Brain microvascular endothelial cell (primary cell): ENCODE measurements at places on chromosomes 3 and 15.

DNA sequence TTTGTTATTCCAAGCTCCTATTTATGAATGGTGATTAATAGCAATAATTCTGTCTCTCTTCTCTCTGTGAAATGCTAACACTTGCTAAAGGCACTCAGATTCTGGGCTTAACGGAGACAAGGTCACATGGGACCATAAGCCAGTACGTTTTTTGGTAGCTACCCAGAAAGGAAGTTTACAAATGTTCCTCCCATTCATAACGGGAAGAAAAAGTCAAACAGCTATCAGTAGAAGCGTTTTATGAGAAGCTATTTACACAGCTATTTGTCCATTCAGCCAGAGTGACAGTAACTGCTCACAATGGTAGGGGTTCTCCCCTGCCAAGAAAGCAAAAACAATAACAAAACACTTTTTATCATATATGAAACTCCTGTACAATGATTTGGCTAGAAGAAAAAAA lies 51.5 kb downstream of the ZMAT3 start:
- no peak for DNase-seq

DNA sequence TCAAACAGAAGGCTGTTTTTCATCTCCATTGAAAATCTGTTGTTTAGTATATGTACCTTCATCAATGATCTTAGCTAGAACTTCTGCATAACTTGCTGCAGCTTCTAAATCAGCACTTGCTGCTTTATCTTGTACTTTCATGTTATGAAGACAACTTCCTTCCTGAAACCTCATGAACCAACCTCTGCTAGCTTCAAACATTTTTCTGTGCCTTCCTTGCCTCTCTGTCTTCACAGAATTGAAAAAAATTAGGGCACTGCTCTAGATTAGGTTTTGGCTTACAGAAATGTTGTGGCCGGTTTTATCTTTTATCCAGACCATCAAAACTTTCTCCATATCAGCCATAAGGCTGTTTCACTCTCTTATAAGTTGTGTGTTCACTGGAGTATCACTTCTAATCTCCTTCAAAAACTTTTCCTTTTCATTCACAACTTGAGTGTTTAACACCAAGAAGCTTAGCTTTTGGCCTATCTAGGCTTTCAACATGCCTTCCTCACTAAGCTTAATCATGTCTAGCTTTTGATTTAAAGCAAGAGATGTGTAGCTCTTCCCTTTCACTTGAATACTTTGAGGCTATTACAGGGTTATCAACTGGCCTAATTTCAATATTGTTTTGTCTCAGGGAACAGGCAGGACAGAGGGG lies 78.6 kb downstream of the IGSF11 start:
- no peak for DNase-seq

GRCh38 chr15:45114076-45114750 lies at the start of the genes DUOX2 and DUOXA2:
DUOX2 (minus strand) TSS chr15:45114172; CDS start chr15:45113411, 761 bp downstream.
DUOXA2 (plus strand) TSS chr15:45114326; CDS start chr15:45114606, 280 bp downstream.
- DNase-seq, result no peak

DNA sequence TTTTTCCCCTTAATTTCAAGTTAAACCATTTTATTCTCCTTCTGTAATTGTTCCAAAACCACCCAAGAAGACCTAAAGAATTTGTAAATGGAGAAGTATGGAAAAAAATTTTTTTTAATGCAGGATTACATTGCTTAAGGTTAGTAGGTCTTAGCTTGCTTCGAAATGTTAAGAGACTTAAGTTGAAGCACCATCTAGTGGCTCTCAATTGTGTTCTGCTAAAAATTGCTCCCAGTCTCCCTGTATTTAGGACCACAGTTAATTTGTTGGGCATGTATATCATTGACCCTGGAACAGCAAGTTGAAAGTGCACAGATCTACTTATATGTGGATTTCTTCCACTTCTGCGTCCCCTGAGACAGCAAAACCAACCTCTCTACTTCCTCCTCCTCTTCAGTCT lies 32.4 kb downstream of the CD200R1L start:
- DNase-seq, result peak; percentile 61

- peak; percentile 81 for DNase-seq
These were observed 8.8 kb upstream of the ELP6 start for GRCh38 chr3:47522082-47522987.

GRCh38 chr15:41666353-41666920 lies 6.2 kb downstream of the MGA start:
- DNase-seq, result no peak

DNA sequence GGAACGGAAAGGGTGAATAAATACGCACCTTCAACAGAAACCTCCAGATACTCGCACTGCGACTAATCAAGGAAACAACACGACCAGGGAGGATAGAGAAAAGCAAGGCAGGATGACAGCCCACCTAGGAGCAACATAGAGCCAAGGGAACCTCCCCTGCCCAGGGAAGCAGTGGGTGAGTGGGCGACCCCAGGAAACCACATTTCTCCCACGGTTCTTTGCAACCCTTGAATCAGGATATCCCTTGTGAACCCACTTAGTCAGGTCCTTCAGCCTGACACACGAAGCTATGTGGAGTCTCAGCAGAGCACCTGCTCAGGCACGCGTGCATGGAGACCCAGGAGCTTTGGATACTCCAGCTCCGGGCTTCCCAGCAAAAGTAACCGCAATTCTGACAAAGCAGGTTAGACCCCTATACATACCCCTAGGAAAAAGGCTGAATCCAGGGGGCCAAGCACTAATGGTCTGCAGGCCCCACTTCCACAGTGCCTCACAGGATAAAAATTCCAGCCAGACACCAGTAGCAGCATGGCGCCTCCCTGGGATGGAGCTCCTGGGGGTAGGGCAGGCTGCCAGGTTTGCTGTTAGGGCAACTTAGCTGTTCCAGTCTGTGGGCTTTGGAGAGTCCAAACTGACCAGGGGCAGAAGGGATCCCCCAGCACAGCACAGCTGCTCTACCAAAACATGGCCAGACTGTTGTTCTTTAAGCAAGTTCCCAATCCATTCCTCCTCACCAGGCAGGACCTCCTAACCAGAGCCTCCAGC lies 38.4 kb upstream of the PXYLP1 start:
- DNase-seq, result no peak

GRCh38 chr3:186456731-186457191 lies 87.4 kb downstream of the CRYGS start:
- no peak for DNase-seq

- DNase-seq, result no peak
These were observed 1214.8 kb downstream of the NSUN3 start for GRCh38 chr3:95277613-95278012.

GRCh38 chr15:94231723-94232468 lies 535 bp downstream of the MCTP2 start:
- DNase-seq, result no peak

DNA sequence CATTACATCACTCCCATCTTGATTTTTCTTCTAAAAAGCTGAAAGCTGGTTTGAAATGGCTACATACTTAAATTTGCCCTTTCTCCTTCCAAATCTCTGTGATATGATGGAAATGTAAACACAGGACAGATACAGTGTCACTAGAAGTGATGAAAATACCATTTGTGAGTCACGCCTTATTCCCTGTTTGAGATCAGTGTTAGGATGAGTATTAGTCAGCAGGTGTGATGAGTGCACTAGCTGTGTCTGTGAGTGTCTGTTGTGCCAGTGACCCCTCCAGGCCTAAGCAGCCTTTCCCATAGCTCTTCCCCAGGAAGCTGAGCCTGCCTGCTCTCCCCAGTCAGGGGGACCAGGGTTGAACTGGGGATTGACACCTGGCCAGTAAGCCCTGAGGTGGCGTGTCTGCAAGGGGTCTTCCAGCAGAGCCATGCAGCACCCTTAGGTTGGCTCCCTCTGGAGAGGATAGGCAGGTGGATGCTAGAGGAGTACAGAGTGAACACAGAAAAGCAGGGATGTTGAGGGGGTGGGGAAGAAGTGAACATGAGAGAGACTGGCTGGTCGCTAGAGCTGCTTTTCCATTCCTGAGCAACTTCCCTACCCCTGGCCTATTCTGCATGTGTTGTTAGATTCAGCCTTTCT lies 92.0 kb downstream of the PDE8A start:
- peak; percentile 22 for DNase-seq

DNA sequence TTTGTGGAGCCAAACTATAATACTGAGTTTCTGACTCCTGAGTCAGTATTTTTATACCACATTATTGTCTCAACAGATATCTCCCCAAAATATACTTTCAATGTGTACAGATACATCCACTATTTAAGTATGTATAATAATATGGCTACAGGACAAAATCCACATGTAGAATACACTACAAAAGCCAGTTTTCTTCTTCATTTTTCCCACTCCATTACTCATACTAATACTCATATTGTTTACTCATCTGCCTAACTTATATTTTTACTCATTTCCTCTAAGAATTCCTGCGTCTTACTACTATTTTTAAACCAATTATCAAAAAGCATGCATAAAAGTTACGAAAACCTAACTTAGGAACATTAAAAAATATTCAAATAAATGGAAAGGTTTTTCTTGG lies 440.8 kb downstream of the ZNF385D start:
- DNase-seq, result no peak

DNA sequence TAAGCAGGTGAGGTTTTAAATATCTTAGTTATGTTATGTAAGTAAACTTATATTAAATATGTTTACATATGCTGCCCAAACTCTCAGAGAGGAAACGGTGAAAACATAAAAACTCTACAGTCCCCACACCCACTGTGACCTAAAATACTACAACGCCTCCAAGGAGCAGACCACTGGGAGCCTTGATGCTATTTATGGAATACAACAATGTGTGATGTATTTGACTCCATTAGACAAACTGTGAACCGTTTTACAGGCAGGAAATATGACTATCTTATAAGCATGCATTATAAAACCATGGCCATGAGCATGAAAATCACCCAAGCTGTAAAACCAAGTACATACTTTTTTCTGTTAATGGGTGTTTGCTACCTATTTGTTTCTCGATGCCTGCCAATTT lies 379.5 kb upstream of the TBL1XR1 start:
- DNase-seq, result no peak

GRCh38 chr15:61339516-61339915 lies 110.4 kb upstream of the RORA start:
- DNase-seq, result no peak

DNA sequence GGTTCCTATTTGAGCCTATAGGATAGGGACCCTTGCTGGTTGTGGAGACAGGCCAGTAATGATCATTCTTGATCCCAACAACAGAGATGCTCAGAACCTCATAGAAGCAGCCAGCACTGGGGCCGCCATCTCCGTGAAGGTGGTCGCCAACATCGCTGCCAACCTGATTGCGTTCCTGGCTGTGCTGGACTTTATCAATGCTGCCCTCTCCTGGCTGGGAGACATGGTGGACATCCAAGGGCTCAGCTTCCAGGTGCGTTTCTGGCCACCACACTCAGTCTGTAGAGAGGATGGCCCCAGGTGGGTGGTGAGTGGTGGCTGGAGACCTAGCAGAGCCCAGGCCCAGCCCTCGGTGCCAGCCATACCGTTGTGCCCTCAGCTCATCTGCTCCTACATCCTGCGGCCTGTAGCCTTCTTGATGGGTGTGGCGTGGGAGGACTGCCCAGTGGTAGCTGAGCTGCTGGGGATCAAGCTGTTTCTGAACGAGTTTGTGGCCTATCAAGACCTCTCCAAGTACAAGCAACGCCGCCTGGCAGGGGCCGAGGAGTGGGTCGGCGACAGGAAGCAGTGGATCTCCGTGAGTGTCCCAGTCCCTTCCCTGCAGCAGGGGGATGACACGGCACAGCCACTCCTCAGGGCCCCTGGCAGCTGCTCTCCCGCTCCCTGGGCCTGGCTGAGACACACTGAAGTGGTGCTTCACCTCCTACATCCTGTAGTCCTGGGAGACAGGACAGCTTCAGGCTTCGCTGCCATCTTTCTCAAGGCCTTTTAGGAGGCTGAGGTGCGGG lies 46.5 kb upstream of the PDE8A start:
- DNase-seq, result no peak

- DNase-seq, result no peak
These were observed 10.8 kb downstream of the NOX5 start for GRCh38 chr15:69025320-69025719.

GRCh38 chr3:126486360-126486847 lies 10.7 kb upstream of the ZXDC start:
- no peak for DNase-seq

DNA sequence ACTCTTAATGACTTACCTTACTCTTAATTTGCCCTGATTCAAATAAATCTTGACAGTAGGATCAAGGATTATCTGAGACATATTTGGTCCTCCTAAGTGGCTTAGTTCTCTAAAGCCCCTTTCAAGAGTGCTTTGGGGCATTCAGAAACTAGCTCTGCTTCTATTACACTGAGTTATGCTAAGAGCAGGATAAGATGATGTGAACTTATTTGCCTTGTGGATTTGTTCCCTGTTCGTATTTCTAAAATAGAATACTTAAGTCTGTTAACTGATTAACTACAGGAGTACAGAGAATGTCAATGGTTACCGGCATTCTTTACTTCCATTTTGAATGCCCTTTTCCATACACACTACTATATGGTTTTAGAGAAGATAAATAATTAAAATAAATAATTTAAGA lies 14.8 kb upstream of the FRMD4B start:
- DNase-seq, result no peak

GRCh38 chr3:86410587-86410986 lies 580.4 kb downstream of the VGLL3 start:
- DNase-seq, result no peak

DNA sequence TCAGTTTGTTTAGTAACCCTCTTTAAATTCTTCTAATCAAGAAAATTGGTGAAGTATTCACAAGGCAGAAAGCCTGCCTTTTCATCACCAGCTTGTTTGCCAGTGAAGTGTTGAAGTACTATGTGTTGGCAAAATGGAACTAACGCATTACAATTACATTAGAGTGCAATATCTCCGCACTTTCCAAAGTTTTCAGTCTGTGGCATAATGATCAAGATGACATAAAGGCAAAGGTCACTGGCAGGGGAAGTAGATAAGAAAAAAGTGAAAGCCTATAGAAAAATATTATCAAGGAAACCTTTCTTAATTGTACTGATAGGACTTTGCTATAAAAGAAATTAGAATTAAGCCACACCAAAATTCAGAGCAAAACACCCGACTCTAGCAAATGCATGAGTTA lies 25.0 kb upstream of the TM4SF1 start:
- no peak for DNase-seq

- no peak for DNase-seq
These were observed 7.3 kb downstream of the RNU5B-1 start for GRCh38 chr15:65311760-65312159.

DNA sequence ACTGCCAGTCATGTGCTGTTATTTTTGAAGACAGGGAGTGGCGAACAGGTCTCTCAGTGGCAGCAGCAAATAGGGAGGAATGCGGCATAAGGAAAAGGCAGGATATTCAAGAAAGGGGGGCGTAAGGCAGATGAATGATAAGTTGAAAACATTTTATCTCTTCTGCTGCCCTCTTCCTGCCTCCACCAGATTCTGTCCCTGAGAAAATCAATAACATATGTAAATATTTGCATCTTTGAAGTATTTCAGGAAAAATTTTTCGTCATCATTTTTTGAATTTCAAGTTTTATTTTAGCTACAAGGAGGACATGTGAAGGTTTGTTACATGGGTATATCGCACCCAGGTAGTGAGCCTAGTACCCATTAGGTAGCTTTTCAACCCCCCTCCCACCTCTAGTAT lies 616.7 kb downstream of the MCTP2 start:
- DNase-seq, result no peak

DNA sequence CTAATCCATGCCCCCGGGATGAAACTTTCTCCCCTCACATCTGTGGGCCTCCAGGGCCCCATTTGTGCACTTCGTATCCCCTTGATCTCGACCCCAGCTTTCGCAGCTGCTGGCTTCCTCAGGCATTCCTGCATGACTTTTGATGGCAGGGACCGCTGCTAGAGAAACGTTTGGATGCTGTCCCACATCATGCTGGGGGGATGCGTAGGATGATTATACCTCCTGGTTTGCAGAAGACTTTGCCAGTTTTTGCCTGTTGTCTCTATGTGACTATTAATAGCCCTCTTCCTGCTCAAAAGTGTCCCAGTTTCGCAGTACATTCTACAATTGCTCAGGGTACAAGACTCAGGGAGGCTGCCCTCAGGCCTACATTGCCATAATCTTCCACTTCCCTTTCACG lies 10.4 kb upstream of the KCNAB1 start:
- no peak for DNase-seq
